Smooth muscle cell of the brain vasculature (primary cell): ENCODE measurements at places on chromosomes 6 and 20.

DNA sequence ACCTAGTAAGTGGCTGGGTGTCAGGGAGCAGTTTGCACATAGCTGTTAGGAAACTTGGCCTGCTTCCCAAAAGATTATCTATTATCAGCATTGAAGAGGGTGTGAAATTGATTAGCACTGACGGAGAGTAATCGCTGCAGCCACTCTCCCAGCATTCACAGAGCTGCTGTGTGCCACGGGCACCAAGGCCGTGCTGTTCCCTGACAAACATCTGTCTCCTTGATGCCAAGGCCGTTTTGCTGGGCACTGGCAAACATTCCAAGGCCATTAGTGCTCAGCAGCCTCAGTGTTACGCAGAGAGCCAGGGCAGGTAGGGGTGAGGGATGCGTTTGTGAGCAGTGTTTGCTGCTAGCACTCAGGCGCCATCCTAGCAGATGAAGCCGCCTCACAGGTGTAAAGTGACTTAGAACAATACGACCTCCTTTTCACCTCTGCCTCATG is 57.7 kb upstream of the VSTM2L start:
- DNase-seq: no peak

GRCh38 chr20:49706630-49707091 is 7.0 kb downstream of the B4GALT5 start:
- DNase-seq: no peak

GRCh38 chr20:1390581-1391403 is 2.1 kb downstream of the FKBP1A start:
- DNase-seq: no peak

GRCh38 chr20:37699202-37699601 is 5.4 kb downstream of the CTNNBL1 start:
- DNase-seq: no peak

DNA sequence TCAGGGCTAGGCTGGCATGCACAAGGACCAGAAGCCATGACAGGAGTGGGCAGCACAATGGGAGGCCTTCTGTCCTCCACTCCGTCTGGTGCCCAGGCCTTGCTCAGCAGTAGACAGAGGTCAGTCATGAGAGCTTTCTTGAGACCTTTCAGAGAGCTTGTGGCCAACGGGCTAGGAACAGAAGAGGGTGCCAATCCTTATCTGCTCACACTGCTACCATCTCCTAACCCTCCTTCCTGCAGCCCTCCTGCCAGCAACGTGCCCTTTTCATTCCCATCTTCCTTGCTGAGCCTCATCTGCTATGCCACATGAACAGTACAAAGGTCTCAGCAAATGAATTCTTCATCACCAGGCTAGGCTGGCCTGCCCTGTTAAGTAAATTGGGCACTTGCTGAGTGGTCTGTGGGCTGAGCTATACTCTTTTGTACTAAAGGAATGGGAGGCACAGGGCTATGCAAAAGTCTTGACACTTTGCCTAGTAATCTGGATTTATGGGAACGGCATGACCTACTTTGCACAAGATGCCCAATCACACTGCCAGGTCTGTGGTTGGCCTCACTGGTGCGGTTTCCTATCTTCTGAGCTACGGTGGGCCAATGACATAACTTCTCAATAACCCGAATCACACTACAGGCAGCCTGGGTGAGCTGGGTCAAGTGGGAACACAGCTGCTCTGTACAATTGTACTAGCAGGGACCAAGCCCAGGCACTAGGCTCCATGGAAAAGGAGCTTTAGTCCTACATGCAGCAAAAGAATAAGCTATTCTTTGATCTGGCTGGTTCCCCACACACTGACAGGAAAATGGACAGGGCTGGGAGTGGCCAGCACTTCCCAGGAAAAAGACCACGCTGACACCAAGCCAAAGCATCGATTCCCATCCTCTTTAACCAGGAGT is 47.8 kb downstream of the ELOVL5 start:
- DNase-seq: no peak

DNA sequence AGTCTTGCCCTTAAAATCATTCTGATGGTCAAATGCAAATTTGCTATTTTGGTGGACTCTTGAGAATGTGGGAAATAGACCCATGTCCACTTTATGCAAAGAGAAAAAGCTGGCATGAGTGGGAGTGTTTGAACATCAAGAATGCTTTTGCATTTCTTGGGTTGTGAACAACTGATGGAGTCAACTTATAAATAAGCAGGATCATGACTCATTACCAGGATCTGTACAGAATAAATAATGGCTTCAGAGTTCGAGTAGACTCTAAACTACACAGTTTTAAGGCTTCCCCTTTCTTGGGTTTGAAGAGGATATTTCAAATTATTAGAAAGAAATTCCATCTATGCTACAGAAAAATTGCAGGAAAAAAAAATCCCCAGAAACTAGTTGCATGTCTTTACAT is 195.5 kb downstream of the EYA4 start:
- no peak for DNase-seq

DNA sequence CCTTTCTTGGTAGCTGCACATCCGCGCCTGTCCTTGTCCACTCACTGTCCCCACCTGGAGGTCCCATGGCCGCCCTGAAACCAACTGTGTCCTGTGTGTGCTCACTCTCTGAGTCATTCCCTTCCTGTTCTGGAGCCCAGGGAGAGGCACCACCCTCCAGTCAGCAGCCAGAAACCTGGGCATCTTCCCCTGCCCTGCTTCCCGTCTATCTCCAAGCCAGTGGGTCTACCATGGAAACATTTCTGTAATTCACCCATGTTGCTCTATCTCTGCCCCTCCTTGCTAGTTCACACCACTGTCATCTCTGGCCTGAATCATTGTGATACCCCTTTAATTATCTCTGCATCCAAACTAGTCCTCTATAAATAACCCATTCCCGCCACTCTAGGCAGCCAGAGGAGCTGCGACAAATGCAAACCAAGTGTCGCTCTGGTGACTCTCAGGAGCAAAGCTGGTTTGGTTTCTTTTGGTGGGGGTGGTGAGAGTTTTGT is 28.8 kb upstream of the SYNJ2 start:
- DNase-seq: no peak

- no peak for DNase-seq
These were observed 448.7 kb upstream of the JARID2 start for GRCh38 chr6:14796974-14797762.

DNA sequence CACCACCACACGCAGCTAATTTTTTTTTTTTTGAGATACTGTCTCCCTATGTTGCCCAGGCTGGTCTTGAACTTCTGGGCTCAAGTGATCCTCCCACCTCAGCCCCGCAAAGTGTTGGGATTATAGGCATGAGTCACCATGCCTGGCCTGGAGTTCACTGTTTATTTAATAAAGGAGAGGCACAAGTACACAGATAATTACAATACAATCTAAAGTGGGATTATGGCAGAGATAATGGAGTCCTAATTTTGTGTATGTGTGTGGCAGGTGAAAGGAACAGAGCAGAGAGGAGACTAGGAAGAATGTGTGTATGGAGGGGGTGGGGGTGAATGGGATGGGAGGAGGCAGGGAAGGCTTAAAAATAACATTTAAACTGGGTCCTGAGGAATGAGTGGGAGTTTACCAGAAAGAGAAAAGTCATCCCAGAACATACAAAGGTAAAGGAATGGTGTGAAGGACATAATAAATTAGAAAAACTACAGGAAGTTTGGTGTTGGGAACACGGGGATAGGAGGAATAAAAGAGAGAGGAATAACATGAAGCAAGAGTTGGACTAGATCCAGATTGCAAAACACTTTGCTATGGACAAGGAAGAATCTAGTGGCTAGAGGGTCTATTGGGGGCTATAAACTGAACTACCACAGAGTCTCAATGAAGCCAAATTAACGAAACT is 4.4 kb downstream of the NCOA5 start:
- DNase-seq: no peak
